ENCODE measurements at places on chromosomes 7 and 10.

DNA sequence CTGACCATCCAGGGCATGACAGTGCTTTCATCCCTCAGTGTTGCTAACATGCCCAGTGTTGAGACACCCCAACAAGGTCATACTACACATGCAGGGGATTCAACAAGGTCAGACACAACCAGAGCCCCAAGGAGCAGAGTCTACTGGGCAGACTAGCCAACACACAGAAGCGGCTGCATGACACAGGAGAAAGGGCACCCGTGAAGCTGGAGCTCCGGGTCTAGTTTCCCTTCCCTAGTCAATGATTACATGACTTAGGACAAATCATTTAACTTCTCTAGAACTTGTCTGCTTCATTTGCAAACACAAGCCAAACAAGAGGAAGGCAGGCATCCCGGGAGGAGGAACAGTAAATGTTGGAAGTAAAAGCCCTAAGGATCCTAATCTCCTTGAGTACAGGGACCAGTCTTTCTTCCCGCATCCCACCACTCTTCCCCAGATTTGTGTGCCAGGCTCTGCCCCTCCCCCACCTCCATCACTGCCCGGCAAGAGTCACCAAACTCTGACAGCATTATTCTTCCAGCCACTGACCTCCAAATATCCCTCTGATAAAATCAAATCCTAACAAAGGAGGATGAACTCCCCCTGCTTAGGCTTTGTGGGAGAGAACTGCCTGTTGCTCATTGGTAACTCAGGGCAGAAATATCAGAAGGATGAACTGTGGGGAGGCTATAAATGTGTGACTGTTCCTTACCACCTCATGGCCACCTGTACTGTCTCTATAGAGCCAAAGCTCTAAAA, 104.3 kb downstream of the KCNMA1 start:
- DNase-seq: no peak

GRCh38 chr7:149085866-149086265, 4.7 kb downstream of the ZNF786 start:
- no peak for DNase-seq

DNA sequence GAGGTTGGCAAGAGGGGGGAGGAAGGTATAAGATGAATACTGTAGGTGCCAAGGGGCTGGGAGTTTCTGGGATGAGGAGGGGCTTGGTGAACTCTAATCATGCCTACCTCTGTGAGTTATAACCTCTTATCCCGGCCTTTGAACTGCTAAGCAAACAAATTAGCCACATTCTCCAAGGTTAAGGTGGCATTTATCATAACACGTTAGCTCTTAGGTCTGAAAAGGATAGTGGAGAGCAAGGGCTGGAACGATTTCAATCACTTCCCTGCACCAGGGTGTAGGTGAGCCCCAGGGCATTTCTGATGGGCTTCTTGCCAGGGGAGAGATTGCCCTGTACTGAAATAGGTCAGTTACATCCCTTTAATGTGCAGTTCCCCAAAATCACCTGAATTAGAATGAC, 28.6 kb upstream of the DMBT1 start:
- DNase-seq: no peak

DNA sequence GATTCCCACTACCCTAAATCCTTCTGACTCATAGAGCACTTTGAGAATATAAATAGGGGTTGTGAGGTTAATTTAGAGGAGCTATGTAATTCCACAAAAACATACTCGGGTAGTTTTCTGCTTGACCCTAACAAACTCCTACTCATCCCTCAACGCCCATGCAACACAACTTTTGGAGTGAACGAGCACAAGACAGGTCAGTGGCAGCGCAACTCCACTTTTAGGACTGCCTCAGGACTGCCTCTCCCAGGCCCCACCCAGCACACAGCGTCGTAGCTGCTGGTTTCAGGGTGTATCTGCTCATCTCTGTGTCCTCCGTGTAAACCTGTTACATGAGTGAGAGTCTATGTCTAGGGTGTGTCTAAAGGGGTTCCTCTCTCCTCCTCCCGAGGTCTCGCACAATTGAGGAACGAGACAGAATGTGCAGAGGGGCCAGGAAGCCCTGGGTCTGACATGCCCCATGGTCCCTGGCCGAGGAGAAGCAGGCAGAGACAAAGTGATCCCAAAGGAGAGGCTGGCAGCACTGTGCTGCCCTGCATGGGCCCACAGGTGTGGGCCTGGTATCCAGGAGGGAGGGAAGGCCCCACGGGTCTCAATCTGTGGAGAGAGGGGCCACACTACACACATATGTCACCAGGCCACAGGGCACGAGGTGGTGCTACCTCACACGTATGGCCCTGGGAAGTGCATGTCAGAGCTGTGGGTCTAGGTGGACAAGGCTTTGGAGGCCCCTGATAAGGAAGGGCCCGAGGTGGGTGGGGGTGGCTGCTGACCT, 45.5 kb downstream of the CAMK2B start:
- no peak for DNase-seq

- DNase-seq: no peak
Observed at GRCh38 chr10:95896071-95896850, 11.5 kb upstream of the CC2D2B start.

GRCh38 chr10:110824152-110824441, 47.6 kb upstream of the PDCD4 start:
- no peak for DNase-seq

GRCh38 chr10:44051584-44052385, 333.1 kb downstream of the CXCL12 start:
- DNase-seq: no peak

DNA sequence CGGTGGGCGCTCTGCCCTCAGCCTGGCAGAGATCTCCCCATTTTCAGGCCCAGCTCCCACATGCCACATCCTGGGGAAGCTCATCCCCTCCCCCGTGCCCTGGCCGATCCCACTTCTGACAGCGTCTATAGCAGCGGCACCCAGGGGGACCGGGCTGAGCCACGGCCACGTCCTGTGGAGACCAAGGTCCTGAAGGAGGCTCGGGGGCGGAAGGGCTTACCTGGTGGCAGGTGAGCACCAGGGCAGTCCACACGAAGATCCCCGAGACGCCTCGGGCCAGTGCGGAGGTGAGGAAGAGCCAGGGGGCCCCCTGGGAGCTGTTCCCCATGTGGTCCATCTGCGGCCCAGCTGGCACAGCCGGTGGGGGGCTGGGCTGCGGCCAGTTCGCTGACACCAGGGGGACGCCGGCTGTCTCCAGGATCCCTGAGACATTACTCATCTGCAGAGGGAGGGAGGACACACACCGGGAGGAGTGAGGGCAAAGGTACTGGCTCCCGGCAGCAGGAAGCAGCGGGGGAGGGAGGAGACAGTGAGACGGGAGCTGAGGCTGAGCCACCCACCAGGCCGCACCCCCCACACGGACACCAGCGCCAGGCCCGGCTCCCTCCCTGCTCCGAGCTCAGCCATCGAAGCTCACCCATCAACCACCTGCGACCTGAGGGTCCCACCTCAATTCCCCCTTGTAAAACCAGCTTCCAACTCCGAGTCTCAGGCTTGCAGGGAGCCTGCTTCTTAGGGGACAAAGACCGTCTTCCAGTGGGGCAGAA, 776 bp downstream of the TMEM184A start:
- DNase-seq: no peak

DNA sequence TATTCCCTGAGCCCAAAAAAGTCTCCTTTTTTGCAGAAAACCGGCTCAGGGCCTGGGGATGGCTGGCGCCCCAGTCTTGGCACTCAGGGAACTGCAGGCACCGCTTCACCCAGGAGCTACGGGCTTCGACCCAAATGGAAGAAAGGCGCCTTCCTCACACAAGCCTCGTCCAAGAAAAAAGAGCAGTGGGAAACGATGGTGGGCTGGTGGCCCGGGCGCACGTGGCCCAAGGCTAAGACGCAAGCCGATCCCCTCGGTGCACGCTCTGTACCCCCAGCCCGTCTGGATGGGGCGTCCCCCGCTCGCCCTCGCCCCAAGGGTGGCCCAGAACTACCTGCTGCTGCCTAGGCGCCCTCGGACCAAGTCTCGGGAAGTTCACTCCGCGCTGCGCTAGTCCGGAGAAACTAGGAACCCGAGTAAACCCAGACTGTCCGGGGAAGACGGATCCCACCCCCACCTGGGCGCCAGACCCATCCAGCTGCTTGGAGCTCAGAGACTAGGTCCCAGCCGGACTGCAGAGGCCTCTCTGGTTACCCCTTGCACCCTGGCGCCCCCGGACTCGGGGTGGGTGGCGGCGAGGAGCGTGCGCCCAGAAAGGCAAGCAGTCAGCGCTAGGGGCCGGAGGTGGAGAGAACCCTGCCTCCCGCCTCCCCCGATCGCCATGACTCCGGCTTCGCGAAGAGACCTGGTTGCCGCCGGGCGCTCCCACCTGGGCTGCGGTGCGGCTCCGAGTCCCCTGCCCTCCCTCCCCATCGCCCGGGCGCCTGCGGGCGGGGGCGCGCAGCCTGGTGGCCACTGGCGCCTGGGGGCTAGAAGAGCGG, 76.4 kb downstream of the CALN1 start:
- DNase-seq: no peak

DNA sequence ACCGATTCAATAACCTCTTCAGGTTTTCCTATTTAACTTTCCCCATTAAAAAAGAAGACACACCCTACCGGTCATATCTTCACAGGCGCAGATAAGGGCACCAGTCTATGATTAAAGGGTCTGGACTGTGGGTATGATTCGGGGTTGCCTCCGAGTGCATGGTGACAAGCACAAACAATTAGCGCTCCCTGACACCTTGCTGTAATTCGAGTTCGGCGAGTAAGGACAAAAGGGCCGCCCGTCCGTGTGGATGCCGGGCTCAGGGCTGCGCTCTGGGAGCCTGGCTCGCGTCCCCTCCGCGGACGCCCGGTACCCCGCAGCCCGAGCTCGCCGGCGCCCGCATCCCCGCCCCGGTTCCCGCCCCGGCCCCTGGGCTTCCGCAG, 111.9 kb upstream of the RHEB start:
- DNase-seq: no peak

GRCh38 chr7:135169141-135169963, 1.2 kb downstream of the CYREN start:
- peak; percentile 52 for DNase-seq

GRCh38 chr7:77331938-77332695, 84.0 kb downstream of the GSAP start:
- DNase-seq: peak; percentile 22

DNA sequence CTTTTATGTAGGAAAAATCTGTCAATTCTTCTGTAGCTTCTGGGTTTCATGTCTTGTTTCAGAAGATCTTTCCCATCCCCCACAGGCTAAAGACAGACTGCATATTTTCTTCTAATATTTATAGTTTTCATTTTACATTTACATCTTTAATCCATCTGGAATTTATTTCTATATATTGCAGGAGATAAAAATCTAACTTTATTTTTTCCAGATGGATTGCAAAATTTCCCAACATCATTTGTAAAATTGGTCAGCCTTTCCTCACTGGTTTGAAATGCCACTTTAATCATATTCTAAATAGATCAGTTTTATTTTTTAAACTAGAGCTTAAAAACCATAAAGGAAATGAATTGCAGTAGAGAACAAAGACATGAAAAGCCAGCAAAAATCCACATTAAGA, 46.9 kb downstream of the TMEM26 start:
- no peak for DNase-seq

- no peak for DNase-seq
Observed at GRCh38 chr10:76695069-76695468, 942.5 kb downstream of the KCNMA1 start.

- no peak for DNase-seq
Observed at GRCh38 chr7:37916017-37916672, 472 bp downstream of the SFRP4 start.

DNA sequence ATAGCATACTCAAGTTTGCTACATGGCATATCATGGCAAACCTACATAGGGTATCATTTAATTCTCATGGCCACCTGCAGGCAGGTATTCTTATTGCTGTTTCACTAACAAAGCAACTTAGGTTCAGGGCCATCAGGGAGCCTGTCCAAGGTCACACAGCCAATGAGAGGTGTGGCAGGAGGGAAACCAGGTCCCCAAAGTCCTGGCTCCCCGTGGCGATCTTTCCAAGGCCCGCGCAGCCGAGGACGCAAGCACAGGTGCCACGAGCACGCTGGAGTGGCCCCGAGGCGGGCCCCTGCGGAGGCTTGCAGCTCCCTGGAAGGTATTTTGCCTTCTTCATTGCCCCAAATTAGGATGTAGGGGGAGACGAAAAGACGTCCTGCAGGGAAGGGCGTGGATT, 20.8 kb downstream of the PRKAG2 start:
- DNase-seq: no peak

- no peak for DNase-seq
Observed at GRCh38 chr10:124683814-124684213, 60.4 kb downstream of the FAM53B start.

DNA sequence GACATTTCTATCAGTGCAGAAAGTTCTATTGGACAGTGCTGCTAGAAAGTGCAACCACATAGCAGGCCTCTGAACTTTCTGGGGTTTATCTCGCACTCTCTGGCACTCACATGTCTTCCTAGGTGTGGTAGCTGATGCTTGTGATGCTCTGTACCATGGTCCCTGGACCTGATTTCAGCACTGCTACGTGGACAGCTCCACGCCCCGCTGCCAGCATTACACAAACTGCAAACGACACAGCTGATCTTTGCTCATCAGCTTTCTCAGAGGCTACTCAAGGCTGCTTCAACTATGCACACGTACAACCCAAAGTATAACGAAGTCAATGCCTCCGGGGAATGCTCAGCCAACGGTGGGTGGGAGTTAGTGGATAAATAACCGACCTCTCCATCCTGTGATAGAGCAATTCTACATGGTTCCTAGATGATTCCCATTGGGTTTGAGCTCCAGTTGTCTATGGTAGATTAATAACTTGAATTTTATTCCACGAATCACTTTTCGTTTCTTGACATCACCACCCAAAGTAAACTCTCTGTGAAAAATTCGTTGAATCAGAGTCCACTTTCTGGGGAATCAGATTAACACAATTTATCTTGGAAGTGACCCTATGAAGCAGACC, 302.5 kb downstream of the ACTR3B start:
- no peak for DNase-seq

GRCh38 chr7:24505968-24506367, 67.3 kb upstream of the PALS2 start:
- no peak for DNase-seq

GRCh38 chr10:130749911-130750310, 561.6 kb downstream of the TCERG1L start:
- DNase-seq: no peak

DNA sequence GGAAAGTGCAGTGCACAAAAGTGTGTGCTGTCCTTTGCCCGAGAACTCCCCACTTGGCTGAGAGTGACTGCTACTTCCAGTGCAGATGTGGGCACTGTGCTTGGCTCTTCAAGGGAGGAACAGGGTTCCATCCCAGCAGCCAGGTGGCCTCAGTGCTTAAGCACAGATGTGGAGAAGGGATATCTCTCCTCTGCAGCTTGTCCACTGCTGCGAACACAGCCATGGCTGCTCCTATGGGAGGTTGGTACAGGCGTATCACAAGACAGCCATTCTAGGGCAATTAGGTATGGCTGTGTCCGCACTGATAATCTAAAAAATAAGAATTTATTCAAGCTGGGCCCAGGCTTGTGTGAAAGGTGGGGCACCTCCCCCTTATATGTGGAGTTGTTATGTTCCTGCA, 66.6 kb downstream of the GLCCI1 start:
- no peak for DNase-seq

DNA sequence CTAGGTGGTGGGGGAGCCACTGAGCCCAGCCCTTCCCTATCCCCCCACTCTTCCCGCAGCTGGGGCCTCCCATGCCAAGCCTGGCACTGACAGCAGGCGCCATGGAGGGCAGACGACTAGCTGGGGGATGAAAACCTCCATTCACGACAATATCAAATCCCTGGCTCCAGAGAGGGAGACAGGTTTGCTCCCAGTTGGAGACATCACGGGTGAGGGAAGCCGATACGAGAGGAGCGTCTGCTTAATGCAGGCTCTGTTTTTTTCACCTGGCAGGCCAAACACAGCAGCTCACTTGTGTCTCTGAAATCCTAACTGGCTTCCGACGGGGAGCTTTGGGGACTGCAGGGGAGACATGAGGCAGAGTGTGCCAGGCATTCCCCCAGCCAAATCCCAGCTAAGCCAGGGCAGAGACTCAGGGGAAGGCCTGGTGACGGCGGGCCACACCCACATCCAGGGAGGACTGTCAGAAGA, 307.4 kb upstream of the ZMIZ1 start:
- DNase-seq: no peak

All from stimulated activated CD4-positive, alpha-beta T cell treated with anti-CD3 and anti-CD28 coated beads, Interleukin-2, amount 100 ng/mL, for 4 hours (primary cell).